Neural crest cell (in vitro differentiated cells): ENCODE measurements at places on chromosomes 3 and 15. TPM values are rescaled to one million over a fixed set of nuclear protein-coding genes. Genes with fewer than 3 reads are reported as not detected.

DNA sequence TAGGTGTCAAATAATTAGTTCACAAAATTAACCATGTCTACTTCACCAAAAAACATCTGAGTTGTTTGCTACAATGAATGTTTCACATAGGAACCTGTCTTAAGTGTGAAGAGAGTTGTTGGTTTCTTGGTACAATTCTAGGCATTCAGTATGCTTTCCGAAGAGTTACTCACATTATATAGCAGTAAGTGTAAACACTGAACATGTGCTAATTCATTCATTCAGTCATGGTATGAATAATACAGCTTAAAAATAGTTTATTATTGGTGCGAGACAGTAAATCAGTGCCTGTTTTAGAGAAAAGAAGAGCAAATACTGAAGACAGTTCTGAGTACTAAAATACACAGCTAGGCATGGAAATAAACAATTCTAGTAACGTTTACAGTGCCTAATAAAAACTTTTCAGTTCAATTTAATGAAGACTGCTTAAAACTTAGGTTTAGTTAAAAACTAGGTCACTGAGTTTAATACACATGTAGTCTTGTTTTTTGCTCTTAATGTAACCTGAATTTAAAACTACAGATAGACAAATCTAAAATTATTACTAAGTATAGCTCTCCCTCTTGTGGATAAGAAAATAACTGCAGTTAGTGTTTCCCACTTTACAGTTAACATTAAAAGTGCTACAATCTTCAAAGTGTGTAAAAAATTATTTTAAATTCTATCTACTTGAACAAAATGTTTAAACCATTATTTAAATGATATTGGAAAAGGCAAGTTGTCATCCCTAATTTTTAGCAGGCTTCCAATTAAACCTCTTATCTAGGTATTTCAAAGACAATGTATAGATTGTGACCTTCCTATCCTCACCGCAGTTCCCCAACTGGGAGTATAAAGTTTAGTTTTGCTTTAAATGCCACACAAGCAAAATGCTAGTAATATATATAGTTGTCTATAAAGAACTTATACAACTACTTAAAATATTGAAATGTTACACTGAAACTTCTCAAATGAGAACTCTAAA, 20.1 kb upstream of the ZCWPW2 start:
- DNase-seq: no peak

DNA sequence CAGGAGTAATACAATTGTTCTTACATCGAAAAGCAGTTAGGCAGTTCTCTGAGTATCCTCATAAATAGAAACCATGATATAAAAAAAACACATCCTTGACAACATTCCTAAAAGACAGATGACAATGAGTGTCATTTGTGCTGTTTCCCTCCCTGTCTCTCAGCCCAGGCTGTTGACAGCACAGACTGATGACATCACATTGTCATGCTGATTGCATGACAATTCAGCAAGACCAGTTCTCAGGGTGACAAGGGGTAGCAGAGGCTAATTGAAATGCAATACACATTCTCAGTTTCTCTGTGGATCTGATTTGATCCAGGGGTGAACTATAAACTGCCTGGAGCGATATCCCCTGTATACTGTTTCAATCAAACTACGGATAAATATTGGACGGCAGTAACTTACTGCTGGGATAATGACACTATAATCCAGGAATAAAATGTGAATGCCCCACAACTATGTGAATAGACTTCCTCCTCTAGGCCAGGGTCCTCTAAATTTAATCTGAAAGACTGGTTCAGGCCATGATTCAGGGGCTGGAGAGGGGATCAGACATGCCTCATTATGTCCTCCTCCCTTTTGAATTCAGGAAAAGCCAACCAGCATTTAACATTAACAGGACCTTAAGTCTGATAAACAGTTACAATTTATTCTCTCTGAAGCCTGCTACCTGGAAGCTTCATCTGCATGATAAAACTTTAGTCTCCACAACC, 16.7 kb upstream of the EIF1B start:
- DNase-seq: peak; percentile 23

DNA sequence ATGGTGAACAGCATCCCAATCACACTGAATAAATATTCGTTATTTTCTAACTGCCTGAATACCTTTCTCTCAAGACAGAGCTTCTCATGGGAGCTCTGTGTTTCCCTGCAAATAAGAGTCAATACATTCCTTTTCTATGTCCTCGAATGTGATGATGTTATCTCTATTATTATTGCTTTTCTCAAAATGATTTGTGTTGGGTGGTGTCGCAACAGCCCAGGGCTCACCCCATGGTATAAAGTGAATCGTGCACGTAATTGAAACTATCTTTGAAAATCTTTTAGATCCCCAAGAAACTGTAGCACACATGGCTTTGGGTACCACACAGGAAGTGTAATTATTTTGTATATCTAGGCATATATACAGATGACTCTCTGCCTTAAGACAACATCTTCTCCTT, 190.6 kb upstream of the LRTM1 start:
- no peak for DNase-seq

- no peak for DNase-seq
Observed at GRCh38 chr15:55742498-55742926, 440 bp downstream of the PRTG start.

DNA sequence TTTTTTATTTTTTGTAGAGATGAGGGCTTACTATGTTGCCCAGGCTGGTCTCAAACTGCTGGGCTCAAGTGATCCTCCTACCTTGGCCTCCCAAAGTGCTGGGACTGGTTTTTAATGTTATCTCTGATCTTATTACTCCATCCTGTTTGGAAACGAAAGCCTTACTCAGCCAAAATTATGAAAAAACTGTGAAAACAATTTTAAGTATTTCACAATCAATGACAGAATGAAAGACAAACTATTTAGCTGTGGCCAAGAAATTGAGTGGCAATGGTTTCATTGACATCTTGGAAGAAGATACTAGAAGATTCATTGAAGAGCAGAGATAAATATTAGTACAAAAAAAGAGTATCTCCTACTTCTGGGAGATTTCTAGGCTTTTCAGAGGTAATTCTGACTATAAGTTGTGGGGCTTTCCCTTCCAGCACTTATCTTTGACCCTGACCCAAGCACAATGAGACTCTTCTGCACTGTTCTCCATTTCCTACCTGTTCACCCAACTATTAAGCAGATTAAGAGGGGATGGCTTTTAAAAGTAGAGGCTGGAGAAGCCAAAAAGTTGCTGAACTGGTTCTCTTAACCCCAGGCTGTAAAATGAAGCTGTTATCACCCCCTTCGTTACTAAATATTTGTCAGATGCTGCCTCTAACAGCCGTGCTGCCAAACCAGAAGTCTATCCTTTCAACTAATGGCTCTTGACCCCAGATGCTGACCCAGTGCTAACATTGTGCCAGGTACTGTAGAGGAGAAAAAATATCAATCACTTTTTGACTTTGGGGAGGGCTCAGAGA, 14.2 kb upstream of the SLC25A36 start:
- no peak for DNase-seq

GRCh38 chr3:187789872-187790271, 44.6 kb upstream of the BCL6 start:
- DNase-seq: no peak

DNA sequence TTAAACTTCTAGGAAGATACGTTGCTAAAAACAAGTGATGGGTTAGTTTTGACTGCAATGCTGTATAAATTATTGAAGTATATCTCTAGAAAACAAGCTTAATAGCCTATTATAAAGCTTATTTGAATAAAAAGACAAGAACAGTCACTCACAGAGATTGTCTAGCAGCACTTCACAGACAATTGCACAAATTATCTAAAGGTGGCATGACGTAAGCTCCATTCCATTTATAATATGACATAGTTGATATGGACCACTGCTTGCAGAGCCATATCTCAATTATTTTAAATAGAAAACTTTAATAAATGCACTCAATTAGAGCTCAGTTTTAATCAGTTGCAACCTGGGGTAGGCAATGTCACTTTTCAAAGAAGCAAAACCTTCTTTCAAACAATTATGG, 319.9 kb upstream of the GBE1 start:
- DNase-seq: no peak

GRCh38 chr3:196941729-196942225, 551 bp downstream of the NCBP2 start:
- DNase-seq: peak; percentile 43

Gene DAPK2
- 8.5 and 8.8 TPM in 2 replicates for total RNA-seq
